ENCODE measurements at places on chromosomes 6 and 20.
A peak's percentile ranks its signal among the peaks of the same experiment; 100 is the strongest.

DNA sequence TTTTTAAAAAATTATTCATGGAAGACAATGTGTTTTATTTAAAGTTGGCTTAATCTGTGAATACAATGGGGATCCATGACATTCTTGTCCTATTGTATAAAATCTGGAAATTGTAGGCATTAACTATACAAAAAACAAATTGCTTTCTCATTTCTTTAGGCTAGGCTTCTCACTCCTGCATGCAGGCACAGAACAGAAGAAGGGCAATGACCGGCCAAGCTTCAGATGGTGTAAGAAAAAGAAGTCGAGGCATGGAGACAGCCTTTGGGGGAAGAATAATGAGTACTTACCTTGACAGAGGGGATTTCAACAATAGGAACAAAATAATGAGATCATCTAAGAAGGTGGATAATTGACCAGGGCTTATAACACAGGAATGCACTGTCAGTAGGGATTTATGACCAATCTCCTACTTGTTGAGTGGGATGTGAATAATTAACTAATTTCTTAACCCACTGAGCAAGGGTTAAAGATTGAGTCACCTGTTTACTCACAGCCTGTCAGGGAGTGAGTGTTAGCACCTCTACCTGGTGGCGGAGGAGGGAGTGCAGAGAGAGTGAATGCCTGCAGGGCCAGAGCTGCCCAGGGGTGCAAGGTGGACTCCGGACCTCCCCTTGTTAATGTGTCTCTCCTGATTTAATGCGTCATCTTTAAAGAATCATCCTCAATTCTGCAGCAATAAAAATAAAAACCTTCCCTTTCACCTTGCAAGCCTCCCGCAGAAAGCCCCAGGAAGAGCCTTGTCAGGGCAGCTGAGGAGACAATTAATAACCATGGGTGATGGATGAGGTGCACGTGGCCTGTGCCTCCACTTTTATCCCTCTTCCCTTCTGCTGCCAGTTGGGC lies 3.9 kb downstream of the SLC22A2 start:
- peak overlapping the region; percentile 37 for H3K4me3 ChIP-seq
- no peaks in the 10 kb centered on the region for H3K27me3 ChIP-seq
- peak; percentile 89 for DNase-seq
- peaks cover 43% of the 10 kb centered on the region for H3K4me1 ChIP-seq

GRCh38 chr20:39155971-39156370 lies 193.8 kb downstream of the DHX35 start:
- no peaks in the 10 kb centered on the region for H3K4me1 ChIP-seq
- H3K27ac ChIP-seq = no peak overlapping the region
- no peaks in the 10 kb centered on the region for H3K36me3 ChIP-seq
- no peak for DNase-seq
- H3K4me3 ChIP-seq = no peak overlapping the region
- H3K27me3 ChIP-seq = no peaks in the 10 kb centered on the region

GRCh38 chr6:113854531-113855499 lies 2.3 kb upstream of the MARCKS start:
- H3K4me1 ChIP-seq = peaks cover 3% of the 10 kb centered on the region
- H3K27me3 ChIP-seq = no peaks in the 10 kb centered on the region
- DNase-seq = peak; percentile 94
- H3K36me3 ChIP-seq = no peaks in the 10 kb centered on the region
- H3K4me3 ChIP-seq = peak overlapping the region; percentile 92
- peak overlapping the region; percentile 71 for H3K27ac ChIP-seq

- no peak for DNase-seq
- no peak overlapping the region for H3K27ac ChIP-seq
- H3K36me3 ChIP-seq = no peaks in the 10 kb centered on the region
- H3K4me1 ChIP-seq = no peaks in the 10 kb centered on the region
- H3K4me3 ChIP-seq = no peak overlapping the region
These were observed 261.0 kb upstream of the RIN2 start for GRCh38 chr20:19497064-19497463.

DNA sequence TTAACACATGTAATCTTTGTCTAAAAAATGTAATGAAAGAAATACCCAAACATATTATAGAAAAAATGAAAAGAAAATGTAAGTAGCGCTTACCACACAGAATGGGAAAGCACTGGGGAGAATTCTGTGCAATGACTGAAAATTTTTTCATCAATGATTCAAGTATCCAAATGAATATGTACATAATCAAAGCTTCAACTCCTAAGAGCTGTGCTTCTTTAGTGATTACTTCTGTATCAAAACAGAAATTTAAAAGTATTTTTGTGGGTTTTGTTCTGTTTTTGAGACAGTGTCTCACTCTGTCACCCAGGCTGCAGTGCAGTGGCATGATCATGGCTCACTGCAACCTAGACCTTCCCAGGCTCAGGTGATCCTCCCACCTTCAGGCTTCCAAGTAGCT lies 13.7 kb downstream of the LMBRD1 start:
- no peaks in the 10 kb centered on the region for H3K27me3 ChIP-seq
- no peak overlapping the region for H3K27ac ChIP-seq
- H3K36me3 ChIP-seq = no peaks in the 10 kb centered on the region
- peaks cover 3% of the 10 kb centered on the region for H3K4me1 ChIP-seq
- no peak for DNase-seq

- no peaks in the 10 kb centered on the region for H3K36me3 ChIP-seq
- H3K4me1 ChIP-seq = peaks cover 2% of the 10 kb centered on the region
- H3K27ac ChIP-seq = no peak overlapping the region
- no peaks in the 10 kb centered on the region for H3K27me3 ChIP-seq
- DNase-seq = peak; percentile 50
These were observed 9.2 kb upstream of the ZNF318 start for GRCh38 chr6:43378631-43379030.

DNA sequence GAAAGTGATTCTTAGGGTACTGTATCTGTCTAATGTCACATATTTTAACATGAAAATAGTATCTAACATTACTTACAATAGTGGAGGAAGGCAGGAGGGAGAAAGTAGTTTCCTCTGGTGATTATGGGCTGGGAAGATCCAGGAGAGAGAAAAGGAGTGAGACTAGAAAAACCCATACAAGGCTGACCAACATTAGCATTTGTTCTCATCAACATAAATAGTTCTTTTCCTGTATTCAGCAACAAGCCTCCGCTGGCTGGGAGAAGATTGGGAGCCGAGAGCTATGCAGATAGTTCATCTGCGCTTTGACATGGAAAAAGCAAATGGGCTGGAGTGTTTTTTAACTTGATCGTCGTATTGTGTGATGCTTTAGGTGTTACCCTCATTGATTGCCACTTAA lies 239.4 kb downstream of the PHACTR1 start:
- H3K27me3 ChIP-seq = no peaks in the 10 kb centered on the region
- DNase-seq = no peak
- no peak overlapping the region for H3K27ac ChIP-seq

- no peak overlapping the region for H3K4me3 ChIP-seq
- no peaks in the 10 kb centered on the region for H3K27me3 ChIP-seq
- H3K27ac ChIP-seq = no peak overlapping the region
- no peak for DNase-seq
- H3K4me1 ChIP-seq = no peaks in the 10 kb centered on the region
- no peaks in the 10 kb centered on the region for H3K36me3 ChIP-seq
These were observed 331.8 kb upstream of the BTBD3 start for GRCh38 chr20:11585752-11586352.

GRCh38 chr20:19903168-19903811 lies 113.9 kb upstream of the NAA20 start:
- H3K4me3 ChIP-seq = no peak overlapping the region
- peak; percentile 84 for DNase-seq
- H3K27me3 ChIP-seq = no peaks in the 10 kb centered on the region
- H3K27ac ChIP-seq = peak overlapping the region; percentile 23

GRCh38 chr20:19624221-19624965 lies 133.7 kb upstream of the RIN2 start:
- no peak overlapping the region for H3K4me3 ChIP-seq
- H3K27me3 ChIP-seq = no peaks in the 10 kb centered on the region
- no peak for DNase-seq
- no peaks in the 10 kb centered on the region for H3K36me3 ChIP-seq
- no peaks in the 10 kb centered on the region for H3K4me1 ChIP-seq
- H3K27ac ChIP-seq = no peak overlapping the region

DNA sequence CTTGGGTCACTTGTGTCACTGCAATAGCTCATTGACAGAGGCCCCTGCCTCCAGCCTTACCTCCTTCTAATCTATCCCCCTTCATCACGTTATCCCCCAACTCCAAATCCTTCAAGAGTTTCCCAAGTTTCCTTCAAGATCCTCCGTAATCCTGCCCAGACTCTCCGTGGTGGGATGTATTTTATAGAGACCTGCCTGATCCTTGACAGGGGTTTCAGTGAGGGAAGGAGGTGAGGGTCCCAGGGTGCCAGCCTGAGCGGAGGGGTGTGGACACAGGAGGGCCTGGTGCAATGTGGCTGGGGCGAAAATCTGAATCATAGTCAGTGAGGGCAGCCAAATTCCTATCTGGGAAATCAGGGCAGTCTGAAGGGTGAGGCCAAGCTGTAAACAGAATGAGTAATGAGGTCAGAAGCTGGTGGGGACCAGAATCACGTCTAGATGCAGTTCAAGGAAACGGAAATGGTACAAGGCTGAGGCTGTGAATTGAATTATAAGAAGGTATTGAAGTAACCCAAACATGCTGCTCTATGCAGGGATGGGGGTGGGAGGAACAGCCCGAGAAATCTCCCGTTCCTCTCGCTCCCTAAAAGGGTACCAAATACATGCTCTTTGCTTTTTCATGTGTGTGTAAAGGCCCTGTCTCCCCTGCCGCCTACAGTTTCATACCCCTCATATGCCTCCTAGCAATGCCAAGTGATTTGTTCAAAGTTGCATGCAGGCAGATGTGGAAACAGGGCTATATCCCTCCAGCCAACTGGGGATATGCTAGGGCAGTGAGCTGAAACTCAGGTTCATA lies 35.4 kb upstream of the PIM1 start:
- H3K4me1 ChIP-seq = peaks cover 20% of the 10 kb centered on the region
- no peak for DNase-seq
- H3K27me3 ChIP-seq = no peaks in the 10 kb centered on the region
- H3K4me3 ChIP-seq = no peak overlapping the region
- no peaks in the 10 kb centered on the region for H3K36me3 ChIP-seq
- peak overlapping the region; percentile 90 for H3K27ac ChIP-seq

DNA sequence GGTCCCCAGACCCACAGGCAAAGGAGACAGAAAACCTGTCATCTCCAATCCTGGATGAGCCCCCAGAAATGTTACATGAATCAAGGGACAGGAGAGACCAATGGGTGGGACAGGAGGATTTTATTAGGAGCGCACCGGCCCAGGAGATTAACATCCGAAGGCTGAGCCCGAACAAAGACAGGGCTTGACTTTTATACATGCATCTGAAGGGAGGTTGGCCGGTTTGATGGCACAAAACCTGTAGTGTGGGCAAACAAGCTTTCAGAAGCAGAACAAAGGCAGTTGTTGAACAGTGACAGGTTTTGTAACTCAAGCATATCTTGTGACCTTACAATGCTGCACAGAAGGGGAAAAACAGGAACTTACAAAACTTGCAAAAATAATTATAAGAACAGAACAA lies 83.9 kb upstream of the GPR6 start:
- peaks cover 7% of the 10 kb centered on the region for H3K4me1 ChIP-seq
- no peaks in the 10 kb centered on the region for H3K36me3 ChIP-seq
- H3K27me3 ChIP-seq = no peaks in the 10 kb centered on the region
- no peak overlapping the region for H3K27ac ChIP-seq
- no peak overlapping the region for H3K4me3 ChIP-seq
- DNase-seq = no peak

DNA sequence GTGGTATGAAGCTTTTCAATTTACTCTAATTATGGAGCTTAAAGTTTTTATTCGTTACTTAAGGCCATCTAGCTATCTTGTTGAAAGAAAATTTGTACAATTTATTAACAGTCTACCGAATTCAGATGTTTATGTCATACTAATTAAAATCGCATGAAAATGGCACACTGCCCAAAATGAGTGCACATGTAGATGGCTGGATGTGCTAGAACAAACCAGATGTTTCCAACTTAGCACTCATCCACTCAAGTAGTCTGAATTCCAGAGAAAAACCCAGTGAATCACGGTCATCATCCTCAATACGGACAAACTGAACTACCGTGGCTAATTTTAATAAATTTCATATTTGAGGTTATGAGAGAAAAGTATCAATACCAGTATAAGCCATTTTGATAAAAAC lies 70.4 kb downstream of the COL12A1 start:
- no peaks in the 10 kb centered on the region for H3K4me1 ChIP-seq
- no peaks in the 10 kb centered on the region for H3K36me3 ChIP-seq
- H3K4me3 ChIP-seq = no peak overlapping the region
- no peak overlapping the region for H3K27ac ChIP-seq

DNA sequence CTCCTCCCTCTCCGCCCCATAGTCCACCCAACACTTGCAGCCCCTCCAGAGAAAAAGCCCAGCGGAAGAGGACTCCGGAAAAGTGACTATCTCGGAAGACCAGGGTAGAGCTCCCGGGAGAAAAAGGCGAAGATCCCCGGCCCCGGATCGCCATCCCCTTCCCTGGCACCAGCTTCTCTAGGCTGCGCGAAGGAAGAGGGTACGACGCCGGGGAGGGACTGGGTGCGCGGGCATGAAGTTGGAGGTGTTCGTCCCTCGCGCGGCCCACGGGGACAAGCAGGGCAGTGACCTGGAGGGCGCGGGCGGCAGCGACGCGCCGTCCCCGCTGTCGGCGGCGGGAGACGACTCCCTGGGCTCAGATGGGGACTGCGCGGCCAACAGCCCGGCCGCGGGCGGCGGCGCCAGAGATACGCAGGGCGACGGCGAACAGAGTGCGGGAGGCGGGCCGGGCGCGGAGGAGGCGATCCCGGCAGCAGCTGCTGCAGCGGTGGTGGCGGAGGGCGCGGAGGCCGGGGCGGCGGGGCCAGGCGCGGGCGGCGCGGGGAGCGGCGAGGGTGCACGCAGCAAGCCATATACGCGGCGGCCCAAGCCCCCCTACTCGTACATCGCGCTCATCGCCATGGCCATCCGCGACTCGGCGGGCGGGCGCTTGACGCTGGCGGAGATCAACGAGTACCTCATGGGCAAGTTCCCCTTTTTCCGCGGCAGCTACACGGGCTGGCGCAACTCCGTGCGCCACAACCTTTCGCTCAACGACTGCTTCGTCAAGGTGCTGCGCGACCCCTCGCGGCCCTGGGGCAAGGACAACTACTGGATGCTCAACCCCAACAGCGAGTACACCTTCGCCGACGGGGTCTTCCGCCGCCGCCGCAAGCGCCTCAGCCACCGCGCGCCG lies 822 bp downstream of the FOXQ1 start:
- H3K27ac ChIP-seq = peak overlapping the region; percentile 63
- peak overlapping the region; percentile 32 for H3K4me3 ChIP-seq
- H3K27me3 ChIP-seq = peaks cover 38% of the 10 kb centered on the region
- peak; percentile 69 for DNase-seq

GRCh38 chr6:144500892-144501291 lies 215.8 kb downstream of the UTRN start:
- H3K36me3 ChIP-seq = peaks cover 3% of the 10 kb centered on the region
- DNase-seq = no peak
- H3K4me3 ChIP-seq = no peak overlapping the region
- H3K4me1 ChIP-seq = no peaks in the 10 kb centered on the region
- no peaks in the 10 kb centered on the region for H3K27me3 ChIP-seq
- no peak overlapping the region for H3K27ac ChIP-seq

DNA sequence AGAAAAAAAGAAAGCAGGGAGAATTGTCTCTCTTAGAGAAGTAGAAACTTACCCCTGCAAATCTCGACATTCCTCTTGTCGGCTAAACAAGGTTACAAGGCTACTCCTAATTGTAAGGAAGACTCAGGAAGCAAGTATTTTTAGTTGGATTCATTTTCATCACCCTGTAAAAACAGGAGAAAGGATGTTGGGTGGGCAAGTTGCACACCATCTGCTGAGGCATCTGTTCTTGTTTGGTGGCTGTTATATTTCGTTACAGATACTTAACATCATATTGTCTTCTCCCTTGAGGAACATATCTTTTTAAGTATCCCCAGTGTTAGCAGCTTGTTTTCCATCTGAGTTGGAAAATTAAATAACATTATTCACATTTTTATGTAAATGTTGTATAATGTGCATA lies 187.5 kb downstream of the PLCB4 start:
- no peaks in the 10 kb centered on the region for H3K36me3 ChIP-seq
- H3K4me1 ChIP-seq = no peaks in the 10 kb centered on the region
- no peak overlapping the region for H3K4me3 ChIP-seq
- no peak overlapping the region for H3K27ac ChIP-seq
- H3K27me3 ChIP-seq = no peaks in the 10 kb centered on the region

Data from kidney (tissue), 22 donors.